Renal cortical epithelial cell (primary cell): ENCODE measurements at places on chromosomes 2 and 18.

- DNase-seq = no peak
Observed at GRCh38 chr18:5410582-5410981, 115.1 kb upstream of the ZBTB14 start.

- DNase-seq = peak; percentile 3
Observed at GRCh38 chr18:52341608-52342381, 1.8 kb downstream of the DCC start.

DNA sequence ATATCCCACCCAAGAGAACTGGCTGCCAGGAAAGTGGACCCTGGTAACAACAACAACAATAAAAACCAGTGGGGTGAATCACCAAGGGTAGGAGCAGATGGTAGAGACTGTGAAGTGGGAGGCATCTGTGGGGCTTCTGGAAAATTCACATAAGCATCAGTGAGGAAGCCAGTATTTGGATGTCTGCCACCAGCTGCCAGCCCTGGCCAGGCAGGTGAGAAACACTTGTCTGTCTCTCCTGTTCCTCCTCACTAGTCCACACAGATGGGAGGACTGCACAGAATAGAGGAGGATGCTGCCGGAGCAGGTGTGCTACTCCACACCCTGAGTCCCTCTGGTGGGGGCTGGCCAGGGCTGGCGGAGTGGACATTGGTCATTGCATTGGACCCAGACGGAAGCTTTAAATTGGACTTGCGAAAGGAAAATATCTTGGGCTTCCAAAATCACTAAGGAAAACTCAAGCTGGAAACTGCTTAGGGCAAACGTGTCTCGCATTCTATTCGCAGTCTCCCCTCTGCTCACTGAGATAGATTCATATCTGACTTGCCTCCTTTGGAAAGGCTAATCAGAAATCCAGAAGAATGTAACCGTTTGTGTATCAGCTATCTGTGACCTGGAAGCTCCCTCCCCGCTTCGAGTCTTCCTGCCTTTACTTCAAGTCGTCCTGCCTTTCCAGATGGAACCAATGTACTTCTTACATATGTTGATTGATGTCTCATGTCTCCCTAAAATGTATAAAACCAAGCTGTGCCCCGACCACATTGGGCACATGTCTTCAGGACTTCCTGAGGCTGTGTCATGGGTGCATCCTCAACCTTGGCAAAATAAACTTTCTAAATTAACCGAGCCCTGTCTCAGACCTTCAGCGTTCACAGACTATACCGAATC is 69.1 kb downstream of the NAB1 start:
- peak; percentile 57 for DNase-seq

DNA sequence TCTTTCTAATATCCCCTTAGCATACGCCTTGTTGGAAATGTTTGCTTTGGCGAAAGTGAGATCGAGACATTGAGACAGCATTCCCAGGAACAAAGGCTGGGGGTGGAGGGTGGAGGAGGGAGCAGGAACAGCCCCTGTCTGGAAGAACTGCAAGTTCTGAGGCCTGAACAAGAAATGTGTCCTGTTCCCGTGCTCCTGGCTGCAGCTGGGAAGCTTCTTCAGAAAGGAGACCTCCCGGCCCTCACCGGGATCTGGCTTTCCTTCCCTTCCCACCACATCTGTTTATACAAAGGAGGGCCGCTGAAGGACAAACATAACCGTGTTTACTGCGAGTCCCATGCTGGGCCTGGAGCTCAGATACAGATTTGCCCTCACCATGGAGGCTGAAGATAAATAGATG is 35.9 kb downstream of the AFF3 start:
- DNase-seq = no peak

GRCh38 chr2:213238753-213239495 is 45.3 kb upstream of the SPAG16 start:
- DNase-seq = peak; percentile 93

- DNase-seq = no peak
Observed at GRCh38 chr2:240959941-240960308, 38.5 kb upstream of the SNED1 start.

DNA sequence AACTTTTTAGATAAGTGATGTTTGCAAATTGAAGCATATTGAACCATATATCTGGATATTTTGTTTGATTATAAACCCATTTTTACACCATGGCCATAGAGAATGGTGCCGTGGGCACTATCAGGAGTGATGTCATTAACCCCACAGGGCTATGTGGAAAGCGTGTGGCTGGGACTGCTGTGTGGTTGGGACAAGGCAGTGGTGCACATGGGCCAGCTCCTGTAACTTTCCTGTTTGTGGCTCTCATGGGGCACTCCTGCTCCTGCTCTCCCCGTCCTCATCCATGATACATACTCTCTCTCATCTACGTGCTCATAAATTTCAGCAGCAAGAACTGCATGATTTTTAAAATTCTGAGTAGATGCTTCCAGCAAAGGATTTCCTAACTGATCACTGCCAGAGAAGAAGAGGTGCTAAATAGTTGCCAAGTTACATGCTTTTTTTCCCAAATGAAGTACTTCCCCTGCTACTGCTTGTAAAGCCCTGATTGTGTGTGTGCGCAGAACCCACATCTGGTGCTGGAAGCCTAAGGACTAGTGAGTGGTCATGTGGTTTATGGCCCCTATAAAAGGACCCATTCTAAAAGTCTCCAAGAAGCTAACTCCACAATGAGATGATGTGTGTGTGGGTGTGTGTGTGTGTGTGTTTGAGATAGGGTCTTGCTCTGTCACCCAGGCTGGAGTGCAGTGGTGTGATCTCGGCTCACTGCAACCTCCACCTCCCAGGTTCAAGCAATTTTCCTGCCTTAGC is 240.8 kb downstream of the NEDD4L start:
- DNase-seq = no peak

- no peak for DNase-seq
Observed at GRCh38 chr18:76566987-76567386, 71.9 kb upstream of the ZNF516 start.

- no peak for DNase-seq
Observed at GRCh38 chr18:4385876-4386275, 69.2 kb downstream of the DLGAP1 start.

- DNase-seq = no peak
Observed at GRCh38 chr2:98108110-98108509, 21.1 kb downstream of the VWA3B start.

DNA sequence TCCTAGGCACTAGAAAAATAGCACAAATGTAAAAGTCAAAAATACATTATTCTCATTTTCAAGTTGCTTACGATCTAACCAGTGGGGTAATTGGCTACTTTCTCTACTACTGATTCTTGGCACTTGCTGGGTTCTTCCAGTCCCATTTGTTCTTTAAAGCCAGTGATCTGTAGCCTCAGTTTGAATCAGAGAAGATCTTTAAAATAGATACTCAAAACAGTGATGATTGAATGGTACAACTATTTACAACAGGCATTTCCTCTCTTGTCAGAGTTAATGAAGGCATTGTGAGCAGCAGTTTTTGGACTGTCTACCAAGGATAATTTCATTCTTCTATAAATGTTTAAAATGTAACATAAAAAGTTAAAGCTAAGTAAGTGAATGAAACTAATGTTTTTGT is 128.3 kb upstream of the FSIP2 start:
- peak; percentile 55 for DNase-seq

- DNase-seq = no peak
Observed at GRCh38 chr2:165475277-165476004, 5.9 kb downstream of the CSRNP3 start.

GRCh38 chr18:433298-433697 is 67.2 kb downstream of the COLEC12 start:
- no peak for DNase-seq

GRCh38 chr2:142870526-142870925 is 6.9 kb upstream of the KYNU start:
- no peak for DNase-seq

GRCh38 chr2:221144909-221145308 is 427.2 kb downstream of the EPHA4 start:
- no peak for DNase-seq

GRCh38 chr2:19764998-19765397 is 136.8 kb downstream of the TTC32 start:
- DNase-seq = no peak

DNA sequence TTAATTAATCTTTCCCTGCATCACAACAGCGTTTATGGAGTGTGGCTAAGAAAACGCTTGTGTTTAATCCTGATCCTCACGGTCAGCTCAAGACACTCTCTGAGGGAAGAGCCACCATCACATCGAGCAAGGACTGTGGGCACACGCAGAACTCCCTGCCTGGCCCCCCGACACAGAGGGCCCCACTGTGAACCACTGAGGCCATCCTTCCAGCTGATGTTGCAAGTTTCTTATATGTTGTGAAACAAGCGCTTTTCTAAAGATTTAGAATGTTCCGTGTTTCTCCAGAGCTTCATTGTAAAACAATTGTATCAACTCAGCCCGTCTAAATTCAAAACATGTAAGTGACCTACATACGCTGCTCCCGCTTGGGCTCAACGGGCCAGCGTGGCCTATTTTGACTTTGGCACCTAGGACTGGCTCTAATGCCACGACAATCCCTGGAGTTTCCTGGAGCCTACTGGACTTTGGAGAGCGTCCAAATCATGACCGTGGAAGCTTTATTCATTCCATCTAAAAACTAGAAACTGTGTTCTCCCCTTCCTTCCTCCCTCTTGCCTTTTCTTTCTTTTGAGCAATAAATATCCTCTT is 34.9 kb downstream of the SERPINE2 start:
- DNase-seq = no peak

GRCh38 chr2:96574364-96574763 is 37.8 kb downstream of the ARID5A start:
- DNase-seq = no peak
